Left renal cortex interstitium (tissue), 4 donors: ENCODE measurements at places on chromosomes 7 and 10. TPM values are rescaled to one million over a fixed set of nuclear protein-coding genes. Genes with fewer than 3 reads are reported as not detected.

GRCh38 chr7:64871761-64872160, 31.3 kb upstream of the ZNF273 start:
- DNase-seq = no peak

GRCh38 chr10:101550965-101551364, 37.1 kb downstream of the POLL start:
- no peak for DNase-seq

GRCh38 chr10:6607778-6608177, 27.7 kb upstream of the PRKCQ start:
- no peak for DNase-seq

GRCh38 chr10:100372415-100373297, 25.6 kb downstream of the SCD start:
- no peak for DNase-seq

DNA sequence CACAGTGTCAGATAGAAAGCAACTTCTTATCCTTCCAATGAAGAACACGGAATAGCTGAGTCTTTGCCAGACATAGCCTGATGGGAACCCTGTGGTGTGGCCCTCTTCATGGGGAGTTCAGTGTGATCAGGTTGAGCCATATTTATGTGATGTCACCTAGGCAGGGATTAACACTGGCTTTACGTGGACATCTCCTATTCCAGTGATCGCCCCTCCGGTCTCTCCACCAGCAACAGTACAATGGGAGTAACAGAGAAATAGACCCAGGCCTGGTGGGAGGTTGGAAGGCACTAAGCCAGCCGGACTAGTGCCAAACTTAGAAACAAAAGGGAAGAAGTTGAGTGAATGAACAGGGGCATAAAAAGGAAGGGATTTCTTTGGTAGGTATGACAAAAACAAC, 358.1 kb downstream of the PRPF18 start:
- no peak for DNase-seq

DNA sequence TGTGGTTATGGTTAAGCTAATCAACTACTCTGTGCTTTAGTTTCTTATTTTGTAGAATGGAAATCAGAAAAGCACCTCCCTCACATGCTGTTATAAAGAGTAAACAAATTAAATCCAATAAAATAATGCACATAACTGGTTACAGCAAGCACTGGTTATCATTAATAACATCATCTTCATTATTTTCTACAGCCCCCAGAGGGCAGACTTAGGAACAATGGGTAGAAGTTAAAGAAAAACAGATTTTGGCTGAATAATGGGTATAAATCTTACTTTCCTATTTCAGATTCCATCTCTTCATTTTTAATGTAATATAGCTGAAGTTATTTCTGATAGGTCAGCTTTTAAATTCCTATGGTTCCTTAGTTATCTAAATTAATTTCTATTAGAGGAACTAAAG, 126.5 kb downstream of the DOCK4 start:
- DNase-seq = no peak

DNA sequence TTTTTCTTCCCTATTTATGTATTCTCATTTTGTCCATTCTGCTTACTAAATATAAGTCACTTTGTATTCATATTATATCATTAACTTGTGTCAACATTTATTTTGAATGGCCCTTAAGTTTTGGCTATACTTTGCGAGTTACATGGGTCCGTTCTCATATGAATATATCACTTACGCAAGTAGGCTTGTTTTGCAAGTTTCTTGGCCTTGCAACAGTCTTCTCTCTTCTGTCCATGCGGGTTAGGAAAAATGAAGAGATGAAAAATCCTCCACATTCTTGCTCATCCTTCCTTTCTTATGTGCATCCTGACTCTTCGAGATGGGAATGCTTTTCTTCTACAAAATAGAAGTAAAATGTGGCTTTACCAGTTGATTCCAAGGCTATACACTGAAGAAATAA, 82.8 kb downstream of the GPR158 start:
- DNase-seq = no peak

DNA sequence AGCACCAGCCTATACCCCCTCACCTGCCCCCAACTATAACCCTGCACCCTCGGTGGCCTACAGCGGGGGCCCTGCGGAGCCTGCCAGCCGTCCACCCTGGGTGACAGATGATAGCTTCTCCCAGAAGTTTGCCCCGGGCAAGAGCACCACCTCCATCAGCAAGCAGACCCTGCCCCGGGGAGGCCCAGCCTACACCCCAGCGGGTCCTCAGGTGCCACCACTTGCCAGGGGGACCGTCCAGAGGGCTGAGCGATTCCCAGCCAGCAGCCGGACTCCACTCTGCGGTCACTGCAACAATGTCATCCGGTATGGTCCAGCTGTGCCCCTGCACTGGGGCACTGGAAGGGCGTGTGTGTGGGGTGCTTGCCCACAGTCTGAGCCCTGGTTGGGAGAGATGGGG, 40.0 kb upstream of the BMPR1A start:
- no peak for DNase-seq

- DNase-seq = no peak
Observed at GRCh38 chr10:86958901-86959736, 720 bp downstream of the SNCG start.

DNA sequence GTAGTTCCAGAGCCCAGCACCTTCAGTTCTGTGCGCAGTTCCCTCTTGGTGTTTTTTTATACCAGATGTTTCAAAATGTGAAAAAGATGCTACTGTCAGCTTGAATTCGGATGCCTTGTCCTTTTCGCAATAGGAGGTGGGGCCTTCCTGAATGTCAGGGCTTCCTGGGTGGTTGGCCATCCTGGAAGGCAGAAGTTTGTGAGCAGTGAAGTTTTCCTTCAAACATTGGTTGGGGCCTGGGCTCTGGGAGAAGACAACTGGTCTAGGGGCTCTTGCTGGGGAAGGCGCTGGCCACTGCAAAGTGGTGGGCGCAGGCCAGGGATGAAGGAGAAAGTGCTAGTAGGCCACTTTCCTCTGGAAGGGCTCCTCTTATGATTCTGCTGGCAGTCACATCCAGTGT, 56.8 kb upstream of the JAZF1 start:
- DNase-seq = no peak

DNA sequence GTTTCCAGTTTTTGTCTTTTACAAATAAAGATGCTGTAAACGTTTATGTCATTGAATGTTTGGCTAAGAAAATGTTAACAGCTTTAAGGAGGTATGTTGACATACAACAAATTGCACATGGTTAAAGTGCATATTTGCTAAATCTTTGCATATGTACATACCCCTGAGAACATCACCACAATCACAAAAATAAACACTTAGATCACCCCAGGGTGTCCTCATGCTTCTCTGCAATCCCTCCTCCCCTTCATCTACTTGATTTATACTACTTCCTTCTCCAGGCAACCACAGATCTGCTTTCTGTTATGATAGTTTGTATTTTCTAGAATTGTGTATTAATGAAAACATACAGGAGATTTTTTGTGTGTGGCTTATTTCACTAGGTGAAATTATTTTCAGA, 209.5 kb downstream of the GLRX3 start:
- no peak for DNase-seq

DNA sequence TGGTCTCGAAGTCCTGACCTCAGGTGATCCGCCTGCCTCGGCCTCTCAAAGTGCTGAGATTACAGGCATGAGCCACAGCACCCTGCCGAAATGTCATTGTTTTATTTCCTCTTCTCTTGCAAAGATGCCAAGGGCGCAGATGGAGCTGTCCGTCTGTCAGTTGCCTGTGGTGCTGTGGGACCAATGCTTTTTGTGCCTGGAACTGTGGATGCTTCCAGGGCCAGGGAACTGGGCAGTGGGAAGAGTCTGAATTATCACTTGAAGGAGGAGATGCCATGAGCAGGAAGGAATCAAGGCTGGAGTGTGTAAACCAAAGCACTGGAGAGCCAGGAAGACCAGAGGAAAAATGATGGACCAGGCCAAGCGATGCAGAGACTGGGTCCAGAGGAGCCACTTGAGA, 459.9 kb downstream of the GALNT17 start:
- DNase-seq = no peak

ZNF786 gene
- polyA plus RNA-seq = 12.4 TPM

PIK3CG gene
- polyA plus RNA-seq = 2.3 TPM

CAMK1D gene
- polyA plus RNA-seq = 10.5 TPM
